ENCODE measurements at places on chromosomes 2 and 18.

GRCh38 chr18:74608681-74609080 is 11.0 kb downstream of the ZNF407 start:
- no peak for DNase-seq

DNA sequence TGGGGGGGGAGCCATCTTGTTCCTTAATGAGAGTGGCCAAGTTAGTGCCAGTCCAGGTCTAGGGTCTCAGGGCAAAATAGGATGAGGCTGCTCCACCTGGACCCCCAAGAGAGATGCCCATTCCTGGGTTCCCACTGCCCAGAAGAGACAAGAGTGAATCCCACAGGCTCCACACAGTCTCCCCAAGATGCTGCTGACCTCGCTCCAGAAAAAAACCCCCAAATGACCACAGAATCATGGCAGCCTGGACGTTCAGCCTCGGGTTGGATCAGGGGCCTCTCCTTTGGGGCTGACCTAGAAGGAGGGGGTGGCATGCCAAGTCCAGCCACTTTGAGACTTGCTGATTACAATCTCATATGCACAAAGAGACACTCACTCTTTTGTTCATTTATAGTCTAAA is 25.1 kb downstream of the STAT1 start:
- no peak for DNase-seq

GRCh38 chr2:1493431-1494126 is 80.3 kb downstream of the TPO start:
- DNase-seq = no peak

GRCh38 chr2:238985931-238986446 is 138.1 kb downstream of the TWIST2 start:
- no peak for DNase-seq

DNA sequence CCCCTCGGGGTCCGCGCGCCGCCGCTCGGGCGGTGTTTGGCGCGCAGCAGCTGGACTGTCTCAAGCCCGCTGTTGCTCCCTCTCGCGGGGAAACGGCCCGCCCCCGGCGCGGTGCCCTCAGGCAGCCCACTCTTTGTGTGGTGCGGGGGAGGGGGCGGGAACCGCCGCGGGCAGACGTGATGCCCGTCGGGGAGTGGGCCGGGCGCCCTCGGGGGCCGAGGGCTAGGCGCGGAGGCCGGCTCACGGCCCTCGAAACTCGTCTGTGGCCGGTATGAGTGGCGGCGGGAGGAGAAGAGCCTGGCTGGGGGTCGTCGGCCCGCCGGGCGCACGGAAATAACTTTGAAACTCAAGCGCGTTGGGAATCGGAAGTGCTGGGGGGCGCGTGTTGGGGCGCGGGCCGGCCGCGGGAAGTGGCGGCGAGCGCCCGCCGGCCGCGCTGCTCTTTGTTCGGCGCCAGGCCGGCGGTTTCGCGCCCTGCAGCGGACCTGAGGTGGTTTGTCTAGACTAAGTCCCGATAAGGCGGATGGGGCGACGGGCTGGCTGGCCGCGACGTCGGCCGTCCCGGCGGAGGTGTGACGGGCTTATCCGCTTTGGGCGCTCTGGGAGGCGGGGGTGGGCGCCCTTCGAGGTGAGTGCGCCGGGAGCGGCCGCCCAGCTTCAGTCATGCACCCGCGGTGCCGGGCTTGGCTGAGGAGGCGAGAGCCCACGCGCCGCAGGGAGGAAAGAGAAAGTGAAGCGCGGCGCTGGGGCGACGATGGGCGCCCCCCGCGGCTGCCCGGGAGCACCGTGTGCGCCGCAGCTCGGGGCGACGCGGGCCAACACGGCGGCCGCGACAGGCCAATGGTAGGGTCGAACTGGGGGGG is 679 bp downstream of the PTMA start:
- peak; percentile 35 for DNase-seq

DNA sequence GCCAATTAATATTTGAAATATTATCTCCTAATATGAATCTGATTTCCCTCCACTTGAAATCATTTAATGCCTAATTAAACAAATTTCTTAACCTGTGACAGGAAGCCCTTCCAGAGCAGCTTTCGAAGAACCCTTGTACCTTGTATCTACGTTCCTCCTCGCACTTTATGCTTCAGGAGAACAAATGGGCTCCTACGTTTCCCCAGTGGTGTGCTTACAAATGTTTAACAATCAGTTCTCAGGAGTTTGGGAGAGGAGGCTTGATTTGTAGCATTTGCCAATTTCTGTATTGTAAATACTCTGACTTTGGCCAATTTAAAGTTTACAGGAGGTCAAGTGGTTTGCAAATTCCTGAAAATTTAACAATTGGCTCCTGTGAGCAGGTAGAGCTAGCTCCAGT is 327.8 kb downstream of the THSD7B start:
- no peak for DNase-seq

GRCh38 chr2:240208631-240209211 is 68.3 kb upstream of the OTOS start:
- DNase-seq = no peak

DNA sequence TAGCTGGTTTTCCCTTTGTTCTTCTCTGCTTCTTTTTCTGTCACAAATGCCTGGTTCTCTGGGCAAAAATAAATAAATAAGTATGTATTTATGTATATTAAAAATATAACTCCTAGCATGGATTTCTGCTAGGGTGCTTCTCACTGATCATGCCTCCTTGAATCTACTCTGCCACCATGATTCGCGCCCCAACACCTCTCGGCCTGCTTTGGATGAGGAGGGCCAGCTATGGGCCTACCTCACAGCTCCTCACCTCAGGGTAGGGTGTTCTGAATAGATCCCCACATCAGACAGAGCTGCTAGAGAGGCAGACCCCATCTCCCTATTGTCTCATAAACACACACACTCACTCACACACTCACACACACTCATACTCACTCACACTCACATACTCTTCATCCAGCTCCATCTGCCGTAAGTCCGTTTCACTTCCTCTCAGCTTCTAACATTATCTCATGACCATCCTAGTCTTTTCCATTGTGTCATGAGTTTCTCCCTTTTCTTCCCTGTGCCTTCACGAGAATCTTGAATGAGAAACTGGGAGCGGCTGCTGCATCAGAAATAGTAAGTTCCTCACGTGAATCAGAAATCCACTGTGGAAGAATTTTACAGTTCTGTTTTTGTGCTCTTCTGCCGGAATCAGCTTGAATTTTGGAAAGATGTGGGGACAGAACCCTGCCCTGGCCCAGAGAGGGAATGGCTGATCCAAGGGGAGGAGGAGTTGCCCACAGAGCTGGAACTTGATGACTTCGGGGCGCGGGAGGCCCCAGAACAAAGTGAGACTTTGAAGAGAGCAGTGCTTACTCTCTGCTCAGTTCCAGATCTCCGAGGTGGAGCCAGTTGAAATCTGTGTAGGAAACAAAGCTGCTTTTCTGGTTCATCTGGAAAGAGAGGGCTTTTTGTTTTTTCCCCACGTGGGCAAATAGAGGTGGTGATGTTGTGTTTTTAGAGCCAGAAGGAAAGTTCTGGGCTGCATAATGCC is 20.9 kb downstream of the ANXA4 start:
- DNase-seq = peak; percentile 18

DNA sequence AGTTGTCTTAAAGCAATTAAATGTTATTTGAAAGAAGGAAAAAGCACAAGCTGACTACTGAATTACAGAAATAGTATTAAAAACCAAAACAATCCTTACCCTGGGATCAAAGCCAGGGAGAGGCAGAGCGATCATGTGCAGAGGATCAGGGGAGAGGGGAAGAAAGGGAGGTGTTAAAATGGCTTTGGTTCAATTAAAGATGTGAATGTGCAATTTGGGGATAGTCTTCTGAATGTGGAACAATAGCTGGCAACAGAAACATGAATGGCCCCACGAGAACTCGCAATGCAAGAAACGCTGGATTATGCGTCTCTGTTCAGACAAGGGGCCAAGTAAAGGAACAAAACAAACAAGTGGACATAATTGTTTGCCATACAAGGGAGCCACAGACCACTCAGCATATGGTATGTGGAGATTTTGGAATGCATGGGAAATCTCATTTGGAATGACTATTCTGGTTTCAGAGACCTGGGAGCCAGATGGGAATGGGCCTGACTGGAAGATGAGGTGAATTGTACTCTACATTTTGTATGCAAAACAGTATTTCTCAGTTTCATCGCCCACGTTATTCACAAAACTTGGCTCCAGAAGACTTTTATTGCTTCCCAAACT is 155.4 kb downstream of the SLC4A3 start:
- DNase-seq = no peak

GRCh38 chr18:63904694-63905093 is 3.1 kb upstream of the SERPINB10 start:
- no peak for DNase-seq

GRCh38 chr2:118016911-118017310 is 3.0 kb upstream of the CCDC93 start:
- DNase-seq = peak; percentile 88

DNA sequence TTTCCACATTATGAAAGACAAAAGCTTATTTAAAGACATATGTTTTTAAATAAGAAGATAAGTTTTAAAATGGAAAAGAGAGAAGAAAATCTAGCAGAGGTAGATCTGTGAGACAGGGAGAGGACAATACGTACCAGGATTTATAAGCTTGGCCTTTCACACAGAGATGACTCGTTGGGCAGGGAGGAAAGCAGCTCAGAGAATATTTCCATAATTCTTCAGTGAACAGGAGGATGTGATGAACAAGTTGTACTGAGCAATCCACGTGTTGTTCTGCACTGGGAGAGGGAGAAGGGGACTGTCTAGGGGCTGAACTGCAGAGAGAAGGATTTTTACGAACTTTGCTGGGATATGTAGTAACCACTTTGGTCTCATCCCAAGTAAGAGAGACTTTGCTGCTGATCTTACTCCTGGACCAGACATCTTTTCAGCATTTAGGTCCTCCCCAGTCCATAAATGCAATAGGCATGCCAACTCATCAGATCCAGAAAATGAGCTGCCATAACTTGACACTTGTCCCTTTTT is 162.5 kb upstream of the SETBP1 start:
- no peak for DNase-seq

DNA sequence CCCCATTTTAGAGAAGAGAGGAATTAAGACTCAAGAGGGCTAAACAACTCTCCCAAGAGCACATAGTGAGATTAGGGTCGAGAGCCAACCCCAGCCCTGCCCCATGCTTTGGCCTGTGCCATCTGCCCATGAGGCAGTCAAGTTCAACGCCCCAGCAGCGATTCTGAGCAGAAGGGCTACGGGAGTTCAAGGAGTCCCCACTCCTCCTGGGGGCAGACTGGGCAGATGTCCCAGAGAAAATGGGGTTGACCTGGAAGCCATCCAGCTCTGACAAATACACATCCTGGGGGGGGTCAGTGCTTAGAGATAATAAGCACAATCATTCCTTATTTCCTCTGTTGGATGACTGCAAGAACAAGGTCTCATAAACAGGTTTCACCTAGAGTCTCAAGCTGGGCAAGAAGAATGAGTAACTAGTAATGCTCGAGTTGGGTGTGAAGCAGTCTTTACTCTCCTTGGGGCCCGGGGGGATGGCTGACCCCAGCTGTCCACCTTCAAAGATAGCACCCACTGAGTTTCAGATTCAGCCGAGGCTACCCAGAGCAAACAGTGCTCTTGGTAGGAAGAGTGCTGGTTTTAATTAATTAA is 716.4 kb downstream of the RNF144A start:
- no peak for DNase-seq

DNA sequence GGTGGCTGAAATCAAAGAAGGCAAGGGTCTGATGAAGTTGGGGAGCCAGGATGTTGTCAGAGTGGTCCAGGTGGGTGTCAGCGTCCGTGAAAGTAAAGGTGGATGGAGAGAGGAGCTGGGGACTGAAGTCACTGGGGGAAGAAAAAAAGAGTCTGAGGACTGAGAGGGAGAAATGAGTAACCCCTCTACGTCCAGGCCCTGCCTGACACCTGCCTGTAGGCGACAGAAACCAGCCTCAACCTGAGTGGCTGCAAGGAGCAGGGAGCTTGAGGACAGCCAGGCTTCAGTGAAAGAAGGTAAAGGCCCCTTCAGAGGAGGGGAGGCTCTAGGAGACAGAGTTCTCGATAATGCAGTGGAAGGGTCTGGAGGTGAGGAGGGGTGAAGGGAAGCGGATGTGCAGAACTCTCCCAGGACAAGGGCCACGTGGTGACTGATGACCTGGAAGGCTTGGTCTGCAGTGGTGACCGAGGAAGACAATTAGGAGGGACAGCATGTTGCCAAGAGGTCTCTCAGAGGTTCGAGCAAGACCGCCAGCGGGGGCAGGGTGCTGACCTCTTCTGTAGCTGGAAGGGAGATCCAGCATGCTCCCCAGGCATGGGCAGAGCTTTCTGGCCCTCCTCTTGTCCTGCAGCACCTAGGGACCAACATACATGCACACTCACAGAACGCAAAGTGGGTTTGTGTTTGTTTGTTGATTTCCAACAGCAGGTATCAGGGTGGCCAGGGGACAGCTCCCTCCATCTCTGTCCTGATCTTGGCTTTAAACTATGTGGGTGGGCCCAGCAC is 86.6 kb upstream of the TMEM247 start:
- no peak for DNase-seq

GRCh38 chr2:29983308-29983707 is 61.9 kb upstream of the ALK start:
- no peak for DNase-seq
